ENCODE measurements at places on chromosomes 16 and 17. TPM values are rescaled to one million over a fixed set of nuclear protein-coding genes. Genes with fewer than 3 reads are reported as not detected.

DNA sequence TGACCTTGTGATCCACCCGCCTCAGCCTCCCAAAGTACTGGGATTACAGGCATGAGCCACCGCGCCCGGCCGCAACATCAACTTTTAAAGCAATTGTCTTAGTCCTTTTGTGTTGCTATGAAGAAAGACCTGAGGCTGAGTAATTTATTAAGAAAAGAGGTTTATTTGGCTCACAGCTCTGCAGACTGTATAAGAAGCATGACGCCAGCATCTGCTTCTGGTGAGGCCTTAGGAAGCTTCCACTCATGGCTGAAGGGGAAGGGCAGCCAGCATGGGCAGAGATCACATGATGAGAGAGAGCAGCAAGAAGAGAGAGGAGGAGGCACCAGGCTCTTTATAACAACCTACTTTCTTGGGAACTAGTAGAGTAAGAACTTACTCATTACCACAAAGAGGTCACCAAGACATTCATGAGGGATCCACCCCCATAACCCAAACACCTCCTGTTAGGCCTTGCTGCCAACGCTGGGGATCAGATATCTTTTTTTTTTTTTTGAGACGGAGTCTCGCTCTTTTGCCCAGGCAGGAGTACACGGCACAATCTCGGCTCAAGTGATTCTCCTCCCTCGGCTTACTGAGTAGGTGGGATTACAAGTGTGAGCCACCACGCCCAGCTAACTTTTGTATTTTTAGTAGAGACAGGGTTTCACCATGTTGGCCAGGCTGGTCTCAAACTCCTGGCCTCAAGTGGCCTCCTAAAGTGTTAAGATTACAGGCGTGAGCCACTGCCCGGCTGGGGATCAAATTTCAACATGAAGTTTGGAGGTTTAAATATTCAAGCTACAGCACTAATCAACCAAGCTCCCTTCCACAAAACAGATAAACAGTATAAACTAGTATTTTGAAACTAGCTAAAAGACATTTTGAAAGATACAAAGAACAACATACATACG, 21.4 kb upstream of the GPT2 start:
- H3K4me3 ChIP-seq: no peak overlapping the region
- H3K27me3 ChIP-seq: no peaks in the 10 kb centered on the region
- H3K36me3 ChIP-seq: no peaks in the 10 kb centered on the region

- peaks cover 2% of the 10 kb centered on the region for H3K4me1 ChIP-seq
- no peak overlapping the region for H3K27ac ChIP-seq
- no peaks in the 10 kb centered on the region for H3K36me3 ChIP-seq
These were observed 24.4 kb upstream of the GPT2 start for GRCh38 chr16:46859719-46860152.

- no peaks in the 10 kb centered on the region for H3K27me3 ChIP-seq
- DNase-seq: no peak
- H3K36me3 ChIP-seq: no peaks in the 10 kb centered on the region
- H3K4me1 ChIP-seq: no peaks in the 10 kb centered on the region
These were observed 38.5 kb downstream of the WNT3 start for GRCh38 chr17:46780003-46780373.

GRCh38 chr16:81094771-81095251, 1.4 kb downstream of the GCSH start:
- peaks cover 8% of the 10 kb centered on the region for H3K4me1 ChIP-seq
- no peak overlapping the region for H3K4me3 ChIP-seq
- no peak for DNase-seq
- no peak overlapping the region for H3K27ac ChIP-seq
- H3K36me3 ChIP-seq: no peaks in the 10 kb centered on the region
- H3K27me3 ChIP-seq: no peaks in the 10 kb centered on the region

DNA sequence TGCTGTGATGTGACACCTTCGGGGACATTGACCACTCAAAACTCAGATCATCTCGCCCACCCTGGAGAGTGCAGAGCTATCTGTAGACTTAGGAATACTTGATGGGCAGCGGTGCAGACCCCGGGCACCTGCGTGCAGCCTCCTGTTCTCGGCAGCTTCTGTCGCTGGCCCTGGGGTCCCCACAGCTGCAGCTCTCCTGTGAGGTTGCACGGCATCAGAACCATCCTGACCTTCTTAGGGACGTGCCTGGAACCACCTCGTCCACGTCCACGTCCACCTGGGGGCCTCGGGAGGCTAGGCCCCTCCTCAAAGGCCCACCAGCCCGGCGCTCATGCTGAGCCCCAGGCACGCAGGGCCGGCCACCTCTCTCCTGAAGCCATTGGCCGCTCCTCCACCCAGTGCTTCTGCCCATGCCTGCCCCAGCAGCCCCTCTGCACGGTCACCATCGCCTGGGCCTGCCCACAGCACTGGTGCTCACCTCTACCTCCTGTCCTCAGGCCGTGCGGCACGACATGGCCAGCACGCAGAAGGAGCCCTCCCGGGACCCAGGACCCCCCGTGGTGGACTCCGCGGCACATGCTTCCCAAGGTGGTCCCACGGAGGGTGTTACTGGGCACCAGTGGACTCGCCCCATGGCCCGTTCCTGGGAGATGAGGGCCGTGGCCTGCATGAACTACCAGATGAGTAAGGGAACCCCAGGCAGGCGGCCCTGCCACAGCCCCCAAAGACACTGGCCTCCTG, 2.3 kb upstream of the WFIKKN1 start:
- no peak overlapping the region for H3K27ac ChIP-seq
- H3K4me3 ChIP-seq: no peak overlapping the region
- H3K36me3 ChIP-seq: peaks cover 9% of the 10 kb centered on the region

C1QTNF8 gene
- total RNA-seq: not detected

- H3K4me3 ChIP-seq: no peak overlapping the region
- H3K27me3 ChIP-seq: no peaks in the 10 kb centered on the region
- no peak for DNase-seq
- H3K27ac ChIP-seq: no peak overlapping the region
These were observed 13.4 kb upstream of the FAM83G start for GRCh38 chr17:19017804-19018599.

Data from natural killer cell (primary cell).